ENCODE measurements at places on chromosomes 1 and 21.

DNA sequence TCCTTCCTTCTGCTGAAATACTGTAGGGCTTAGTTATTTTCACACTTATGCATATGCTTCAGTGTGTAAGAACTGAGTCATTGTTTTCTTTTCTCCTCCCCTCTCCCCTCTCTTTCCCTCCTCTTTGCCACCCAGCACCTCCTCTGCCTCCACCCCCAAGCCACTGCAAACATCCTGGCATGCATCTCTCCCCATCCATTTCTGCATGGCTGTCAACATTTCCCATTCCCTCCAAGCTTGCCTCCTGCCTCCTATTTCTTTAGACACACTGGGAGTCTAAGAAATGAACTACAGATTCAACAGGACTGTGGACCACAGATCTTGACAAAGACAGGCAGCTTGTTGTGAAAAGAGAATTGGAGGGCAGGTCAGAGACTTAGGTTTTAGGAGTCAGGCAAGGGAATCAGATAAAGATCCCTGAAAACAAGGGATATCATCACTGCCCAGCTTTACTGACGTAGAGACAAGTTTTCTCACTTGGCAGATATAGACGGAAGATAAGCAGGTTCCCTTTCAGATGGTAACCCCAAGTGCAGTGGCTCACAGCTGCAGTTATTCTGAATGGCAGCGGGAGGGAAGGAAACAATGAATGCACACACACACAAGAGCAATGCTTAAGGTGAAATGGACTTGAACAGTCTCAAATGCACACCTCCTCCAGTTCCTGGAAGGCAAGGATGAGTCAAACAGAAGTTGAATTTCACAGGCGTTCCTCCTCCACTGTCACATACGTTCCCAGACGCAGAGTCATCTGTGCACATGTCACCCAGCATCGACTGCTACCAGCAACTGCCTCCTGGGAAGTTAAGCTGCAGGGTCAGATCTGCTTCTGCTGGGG lies 56.1 kb downstream of the HIVEP3 start:
- DNase-seq: no peak

DNA sequence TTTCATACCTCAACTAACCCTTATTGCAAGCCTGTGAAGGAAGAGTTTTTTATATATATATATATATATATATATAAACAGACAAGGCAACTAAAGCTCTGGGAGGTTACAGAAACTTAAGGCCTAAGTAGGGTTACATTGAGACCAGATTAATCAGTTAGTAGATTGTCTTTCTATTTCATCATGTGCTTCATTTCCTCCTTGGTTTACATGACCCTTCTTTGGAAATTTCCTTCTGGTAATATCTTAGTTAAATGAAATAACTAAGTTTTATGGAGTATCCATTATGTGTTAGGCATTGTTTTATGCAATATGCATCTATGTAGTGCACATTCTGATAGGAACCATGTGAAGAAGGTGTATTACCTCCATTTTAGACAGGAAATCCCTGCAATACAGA lies 112.7 kb downstream of the FGGY start:
- no peak for DNase-seq

- no peak for DNase-seq
Measured at GRCh38 chr1:76343356-76343755, 268.8 kb downstream of the ST6GALNAC3 start.

DNA sequence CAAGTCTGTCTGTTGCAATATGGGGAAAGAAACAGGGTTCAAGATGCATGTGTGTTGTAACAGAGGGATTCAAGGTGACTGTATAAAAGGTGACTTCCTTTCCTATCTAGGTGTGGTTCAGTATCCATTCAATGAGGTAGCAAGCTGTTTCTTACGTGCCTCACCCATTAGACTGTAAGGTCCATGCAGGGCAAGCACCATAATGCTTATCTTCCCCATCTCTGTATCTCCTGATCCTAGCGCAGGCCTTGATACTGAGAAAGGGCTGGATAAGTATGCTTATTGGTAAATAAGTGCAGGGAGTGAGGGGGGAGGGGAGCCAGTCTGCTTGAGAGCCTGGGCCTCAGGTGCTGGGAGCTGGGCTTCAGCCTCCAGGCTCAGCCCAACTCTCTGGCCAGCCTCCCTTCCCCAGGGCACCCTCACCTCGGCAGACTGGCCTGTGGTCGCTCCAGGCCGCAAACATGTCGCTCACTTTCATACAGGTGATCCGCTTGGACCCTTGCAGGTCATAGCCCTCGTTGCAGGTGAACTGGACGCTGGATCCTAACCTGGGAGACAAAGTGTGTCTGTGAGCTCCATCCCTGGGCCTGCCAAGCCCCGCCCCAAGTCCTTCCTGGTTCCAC lies 44.5 kb upstream of the HMGB4 start:
- DNase-seq: no peak

Measured in CD4-positive, alpha-beta T cell treated with Interleukin-10 for 1 hour (primary cell).